A549 treated with CpdA at 1 μM for 4 hours (cell line): ENCODE measurements at places on chromosomes 3 and 15. TPM values are rescaled to one million over a fixed set of nuclear protein-coding genes. Genes with fewer than 3 reads are reported as not detected.

Gene GPR27
- 3.0 to 3.3 TPM (median 3.2 TPM) in 5 replicates for total RNA-seq

Gene IL17RD
- 0.47 to 1.4 TPM (median 1.2 TPM) in 5 replicates for total RNA-seq

Gene LSMEM2
- 0.05 to 0.14 TPM (median 0.13 TPM) in 3 of 5 replicates, not detected in the others for total RNA-seq

Gene RFTN1
- total RNA-seq = 3.2 to 4.0 TPM (median 3.7 TPM) in 5 replicates
